ENCODE measurements at places on chromosomes 3 and 15.
A peak's percentile ranks its signal among the peaks of the same experiment; 100 is the strongest.

GRCh38 chr15:89615135-89615534 lies 39.9 kb downstream of the TICRR start:
- no peak for DNase-seq

DNA sequence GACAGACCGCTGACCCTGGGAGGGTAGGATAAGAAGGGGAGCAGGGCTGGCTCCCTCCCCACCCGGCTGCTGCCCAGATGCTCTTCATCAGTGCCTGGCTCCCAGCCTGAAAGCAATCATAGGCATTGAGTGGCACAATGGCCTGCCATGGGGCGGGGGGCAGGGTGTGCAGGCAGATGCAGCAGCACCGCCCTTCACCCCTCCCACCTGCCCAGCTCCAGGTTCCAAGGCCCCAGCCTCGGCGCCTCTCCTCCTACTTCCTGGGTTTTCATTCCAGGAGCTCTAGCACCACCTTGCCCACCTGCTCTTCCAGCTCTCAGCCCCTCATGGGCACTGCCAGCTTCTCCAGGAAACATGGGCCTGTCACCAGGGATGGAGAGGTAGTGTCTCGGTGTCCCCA lies 101.7 kb downstream of the MEGF11 start:
- peak; percentile 44 for DNase-seq

- no peak for DNase-seq
Observed at GRCh38 chr15:66225656-66226274, 27.8 kb downstream of the MEGF11 start.

- no peak for DNase-seq
Observed at GRCh38 chr3:160287666-160288065, 62.4 kb downstream of the C3orf80 start.

GRCh38 chr3:95311272-95311671 lies 1248.4 kb downstream of the NSUN3 start:
- DNase-seq = no peak

DNA sequence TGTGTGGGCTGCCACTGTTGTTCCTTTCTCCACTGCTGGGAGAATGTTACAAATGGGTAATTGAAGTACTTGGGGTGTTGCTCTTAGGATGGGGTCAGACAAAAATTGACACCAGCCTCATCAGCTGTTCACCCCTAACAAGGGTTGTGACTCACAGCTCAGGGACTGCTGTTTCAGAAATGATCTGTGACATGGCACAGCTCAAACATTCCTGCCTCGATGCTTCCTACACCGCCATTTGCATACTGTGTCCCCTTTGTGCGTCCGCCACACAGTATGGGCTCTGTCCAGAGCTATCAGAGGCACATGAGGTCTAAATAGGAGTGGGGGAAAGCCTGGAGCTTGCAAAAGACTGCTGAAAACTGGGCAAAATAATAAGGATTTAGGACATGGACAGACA lies 43.9 kb downstream of the CCNL1 start:
- no peak for DNase-seq

- no peak for DNase-seq
Observed at GRCh38 chr3:36591959-36592358, 172.4 kb downstream of the DCLK3 start.

DNA sequence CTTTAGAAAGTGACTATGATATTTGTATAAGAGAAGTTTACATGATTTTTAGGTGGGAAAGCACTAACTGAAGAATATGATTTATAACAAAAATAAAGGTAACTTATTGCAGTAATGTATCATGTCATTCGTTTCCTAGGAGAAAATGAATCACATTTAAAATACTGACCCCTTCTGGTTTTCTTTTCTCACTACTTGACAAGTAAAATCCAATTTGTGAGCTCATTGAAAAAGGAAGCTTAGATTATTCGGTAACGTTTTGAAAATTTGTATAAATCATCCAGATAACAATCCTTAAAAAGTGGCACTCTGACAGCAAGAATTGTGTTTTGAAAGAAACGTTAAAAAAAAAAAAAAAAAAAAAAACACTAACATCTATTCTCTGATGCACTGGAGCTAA lies 39.0 kb downstream of the NSUN3 start:
- DNase-seq = no peak

DNA sequence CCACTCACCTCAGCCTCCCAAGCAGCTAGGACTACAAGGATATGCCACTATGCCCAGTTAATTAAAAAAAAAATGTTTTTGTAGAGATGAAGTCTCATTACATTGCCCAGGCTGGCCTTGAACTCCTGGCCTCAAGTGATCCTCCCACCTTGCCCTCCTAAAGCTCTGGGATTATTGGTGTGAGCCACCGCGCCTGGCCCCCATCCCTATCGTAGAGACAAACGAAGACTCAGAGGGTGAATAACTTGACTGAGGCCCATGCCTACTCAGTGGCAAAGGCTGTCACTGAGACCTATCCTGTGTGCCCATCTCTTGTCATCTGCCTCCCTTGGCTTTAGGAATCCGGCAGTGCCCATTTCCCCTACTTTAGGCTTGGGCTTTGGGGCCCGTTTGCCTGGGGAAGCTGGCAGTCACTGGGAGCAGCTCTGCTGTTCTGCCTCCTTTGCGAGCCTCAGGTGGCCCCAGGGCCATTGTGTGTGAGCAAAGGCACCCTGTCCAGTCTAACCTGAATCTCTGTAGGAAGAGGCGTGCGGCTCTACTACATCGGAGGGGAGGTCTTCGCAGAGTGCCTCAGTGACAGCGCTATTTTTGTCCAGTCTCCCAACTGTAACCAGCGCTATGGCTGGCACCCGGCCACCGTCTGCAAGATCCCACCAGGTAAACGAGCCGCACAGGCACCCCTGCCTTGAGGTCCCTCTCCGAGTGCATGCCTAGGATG lies 70.1 kb downstream of the AAGAB start:
- DNase-seq = no peak

DNA sequence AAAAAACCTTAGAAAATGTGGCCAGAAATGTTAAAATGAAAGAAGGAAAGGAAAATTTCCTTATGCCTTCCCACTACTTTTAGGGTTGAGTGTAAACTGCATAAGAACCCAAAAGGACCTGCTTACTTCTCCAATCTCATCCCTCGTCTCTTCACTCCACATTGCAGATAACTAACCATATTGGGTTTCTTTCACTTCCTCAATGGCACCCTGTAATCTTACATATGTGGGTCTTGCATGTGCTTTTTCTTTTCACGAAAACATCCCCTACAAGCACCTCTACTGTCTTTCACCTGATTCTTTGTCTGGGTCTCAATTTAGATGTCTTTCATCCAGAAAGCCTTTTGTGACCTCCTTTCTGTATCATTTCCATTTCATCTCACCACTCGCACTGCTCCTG lies 23.1 kb downstream of the EOMES start:
- DNase-seq = no peak

- DNase-seq = no peak
Observed at GRCh38 chr3:63639806-63640205, 12.7 kb upstream of the SNTN start.

- no peak for DNase-seq
Observed at GRCh38 chr3:15667484-15667883, 65.9 kb downstream of the BTD start.

GRCh38 chr3:126883241-126883640 lies 99.7 kb upstream of the PLXNA1 start:
- no peak for DNase-seq

- DNase-seq = peak; percentile 42
Observed at GRCh38 chr3:151686257-151686656, 47.5 kb upstream of the AADACL2 start.

DNA sequence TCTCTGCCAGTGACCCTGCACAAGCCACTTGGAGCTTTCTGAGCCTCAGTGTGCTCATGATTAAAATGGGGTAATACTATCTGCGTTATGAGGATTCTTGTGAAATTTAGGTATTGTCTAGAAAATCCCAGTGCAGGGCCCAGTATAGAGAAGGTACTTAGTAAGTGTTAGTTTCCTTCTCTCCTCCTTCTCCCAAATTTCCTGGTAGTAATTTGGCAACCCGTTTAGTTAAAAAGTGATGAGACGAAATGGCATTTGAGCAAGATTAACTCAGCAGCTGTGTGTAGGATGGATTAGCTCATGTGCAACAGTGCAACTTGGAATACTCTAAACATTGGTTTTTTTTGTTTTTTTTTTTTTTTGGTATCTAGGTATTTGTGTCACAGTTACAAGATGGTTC lies 84.6 kb downstream of the SLCO3A1 start:
- DNase-seq = no peak

DNA sequence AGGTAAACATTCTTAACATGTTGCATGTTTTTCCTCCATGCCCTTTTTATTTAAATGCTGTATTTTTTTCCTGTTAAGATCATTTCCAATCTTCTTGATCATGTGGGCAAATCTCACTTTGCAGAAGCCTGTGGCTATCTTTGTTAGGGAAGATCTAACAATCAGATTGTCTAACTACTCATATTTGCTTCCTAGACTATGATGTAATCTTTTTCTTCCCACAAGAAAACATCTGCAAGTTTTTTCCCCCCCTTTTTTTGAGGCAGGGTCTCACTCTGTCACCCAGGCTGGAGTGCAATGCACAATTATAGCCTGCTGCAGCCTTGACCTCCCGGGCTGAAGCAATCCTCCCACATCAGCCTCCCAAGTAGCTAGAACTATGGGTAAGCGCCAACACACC lies 15.0 kb upstream of the LMOD3 start:
- no peak for DNase-seq

GRCh38 chr3:117226932-117227331 lies 517.4 kb downstream of the TUSC7 start:
- DNase-seq = no peak

DNA sequence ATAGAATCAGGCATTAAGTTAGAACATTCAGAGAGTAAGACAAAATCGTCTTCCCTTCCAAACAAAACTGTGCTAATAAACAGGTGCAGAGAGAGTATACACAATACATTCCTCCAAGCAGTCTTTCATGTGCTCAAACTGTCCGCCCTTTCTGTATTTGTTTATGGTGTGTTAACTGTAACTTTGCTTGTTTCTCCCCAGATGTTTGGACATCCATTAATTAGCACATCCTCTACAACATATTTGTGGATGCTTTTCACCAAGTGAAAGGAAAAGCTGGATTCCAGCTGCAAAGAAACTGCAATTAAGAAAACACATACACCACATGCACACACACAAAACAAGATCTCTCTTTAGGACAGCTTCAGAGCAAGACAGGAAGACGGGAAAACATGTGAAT lies 912.6 kb downstream of the NTRK3 start:
- DNase-seq = no peak

DNA sequence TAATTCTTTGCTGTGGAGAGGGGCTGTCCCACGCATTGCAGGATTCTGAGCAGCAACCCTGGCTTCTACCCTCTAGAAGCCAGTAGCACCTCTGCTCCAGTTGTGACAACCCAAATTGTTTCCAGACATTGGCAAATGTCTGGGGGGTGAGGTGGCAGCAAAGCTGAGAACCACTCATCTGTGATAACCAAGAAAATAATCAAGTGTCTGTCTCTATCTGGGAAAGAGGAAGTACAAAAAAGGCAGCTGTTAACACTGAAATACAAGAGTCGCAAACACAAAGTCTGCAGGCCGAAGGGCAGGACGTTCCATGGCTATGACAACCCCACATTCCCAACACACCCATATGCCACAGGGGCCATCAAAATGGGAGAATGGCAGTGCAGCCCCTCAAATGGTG lies 42.2 kb upstream of the GNB5 start:
- no peak for DNase-seq

- DNase-seq = no peak
Observed at GRCh38 chr3:116339441-116340028, 105.8 kb downstream of the LSAMP start.

DNA sequence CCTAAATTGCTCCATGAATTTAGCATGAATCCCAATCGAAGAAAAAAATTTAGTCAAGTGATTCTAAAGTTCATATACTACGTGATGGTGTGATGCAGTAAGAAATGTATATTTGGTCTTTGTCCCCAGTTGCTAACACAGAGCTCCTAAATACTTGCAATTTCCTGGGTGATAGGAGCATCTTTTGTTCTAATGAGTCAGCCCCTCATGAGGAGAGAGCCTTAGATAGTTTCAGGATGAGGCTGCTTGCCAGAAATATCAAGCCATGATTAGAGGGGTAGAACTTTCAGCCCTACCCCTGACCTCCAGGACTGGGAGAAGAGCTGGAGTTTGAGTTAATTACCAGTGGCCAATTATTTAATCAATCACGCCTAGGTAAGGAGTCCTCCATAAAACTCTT lies 170.2 kb downstream of the PDE8A start:
- DNase-seq = no peak

DNA sequence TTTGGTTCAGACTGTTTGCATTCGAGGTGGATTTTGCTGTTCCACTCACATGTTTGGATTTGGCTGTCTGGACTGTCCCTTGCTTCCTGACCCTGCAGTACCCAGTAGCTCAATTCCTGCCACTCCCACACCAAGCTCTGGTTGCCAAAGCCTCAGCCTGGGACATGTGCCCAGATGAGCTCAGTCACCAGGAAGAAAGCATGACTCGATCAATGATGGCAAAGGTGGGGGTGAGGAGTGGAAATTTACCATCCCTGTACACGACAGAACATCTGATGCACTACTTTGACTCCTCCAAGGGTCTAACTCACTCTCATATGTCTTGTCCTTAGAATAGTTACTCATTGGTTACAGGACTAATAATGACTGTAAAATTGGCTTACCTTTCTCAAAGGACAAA lies 45.2 kb downstream of the ZNF385D start:
- DNase-seq = peak; percentile 73

GRCh38 chr3:20669675-20670074 lies 483.7 kb upstream of the SGO1 start:
- DNase-seq = no peak

GRCh38 chr15:69320977-69321554 lies 22.4 kb downstream of the PAQR5 start:
- DNase-seq = no peak

- DNase-seq = no peak
Observed at GRCh38 chr3:96619475-96619874, 194.9 kb upstream of the EPHA6 start.

- no peak for DNase-seq
Observed at GRCh38 chr3:129010310-129010956, 9.3 kb downstream of the EFCC1 start.

DNA sequence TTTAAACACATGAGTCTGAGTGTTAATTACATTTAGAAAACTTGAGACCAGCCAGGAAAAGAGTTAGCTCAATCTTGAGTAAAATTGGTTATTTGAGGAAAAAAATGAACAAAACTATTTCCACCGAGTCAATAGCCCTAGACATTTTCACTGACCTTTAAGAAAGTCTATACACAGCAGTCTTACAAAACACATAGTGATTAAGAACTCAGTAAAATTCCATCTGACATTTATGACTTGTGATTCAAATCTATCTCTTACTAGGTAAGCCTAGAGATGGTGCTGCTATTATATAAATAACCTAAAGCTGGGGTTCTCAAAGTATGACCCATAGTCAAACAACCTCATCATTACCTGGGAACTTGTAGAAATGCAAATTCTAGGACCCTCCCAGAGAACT lies 109.1 kb upstream of the COL8A1 start:
- DNase-seq = no peak
